ENCODE measurements at places on chromosomes 6 and 20. TPM values are rescaled to one million over a fixed set of nuclear protein-coding genes. Genes with fewer than 3 reads are reported as not detected.

Gene GTSF1L
- total RNA-seq = not detected

- no peak for ATAC-seq
These were observed 363.2 kb downstream of the QKI start for GRCh38 chr6:163777716-163778115.

GRCh38 chr6:151070631-151071051 is 169.1 kb upstream of the AKAP12 start:
- ATAC-seq = no peak

- ATAC-seq = no peak
These were observed 233.6 kb downstream of the KCNQ5 start for GRCh38 chr6:72855471-72855870.

Gene MUCL3
- total RNA-seq = 0.29 TPM

GRCh38 chr20:5469111-5469510 is 152.4 kb upstream of the PROKR2 start:
- ATAC-seq = no peak

Gene TRIM40
- total RNA-seq = 0.41 TPM

DNA sequence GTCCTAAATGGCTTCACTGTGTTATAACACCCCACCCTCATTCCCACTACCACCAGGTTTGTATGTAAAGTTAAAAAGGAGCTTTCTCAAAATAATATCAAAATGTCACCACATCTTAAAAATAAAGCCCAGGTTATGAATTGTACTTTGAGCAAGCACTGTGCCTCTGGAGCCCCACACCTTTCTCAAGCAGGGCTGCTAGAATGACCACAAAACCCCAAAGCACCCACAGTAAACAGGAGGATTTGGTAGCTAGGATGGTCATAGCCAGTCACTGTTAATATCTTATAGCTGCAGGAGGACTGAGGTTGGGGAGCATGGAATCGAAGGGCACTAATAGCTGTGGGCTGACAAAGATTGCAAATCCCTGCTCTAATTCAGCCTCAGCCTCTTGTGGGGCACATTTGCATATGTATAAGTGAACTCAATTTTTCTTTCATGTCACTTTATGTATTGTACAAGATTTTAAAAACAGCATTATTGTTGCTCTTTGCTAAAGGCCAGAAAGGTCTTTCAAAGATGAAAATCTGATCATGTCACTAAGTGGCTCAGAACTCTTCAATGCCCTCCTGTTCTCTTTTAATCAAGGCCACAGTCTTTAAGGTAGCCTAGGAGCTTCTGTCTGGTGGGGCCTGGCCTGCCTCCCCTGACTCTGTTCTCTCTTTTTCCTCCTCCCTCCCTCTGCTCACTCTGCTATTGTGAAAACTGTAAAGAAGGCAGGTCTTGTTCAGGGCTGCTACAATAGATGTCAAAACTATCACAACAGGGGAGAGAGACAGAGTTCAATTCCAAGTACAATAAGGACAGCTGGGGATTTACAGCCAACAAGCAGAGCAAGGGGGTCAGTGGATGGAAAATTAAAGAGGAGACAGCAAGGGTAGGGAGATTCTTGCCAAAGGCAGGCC is 101.6 kb downstream of the TMEM200A start:
- ATAC-seq = peak; percentile 20

DNA sequence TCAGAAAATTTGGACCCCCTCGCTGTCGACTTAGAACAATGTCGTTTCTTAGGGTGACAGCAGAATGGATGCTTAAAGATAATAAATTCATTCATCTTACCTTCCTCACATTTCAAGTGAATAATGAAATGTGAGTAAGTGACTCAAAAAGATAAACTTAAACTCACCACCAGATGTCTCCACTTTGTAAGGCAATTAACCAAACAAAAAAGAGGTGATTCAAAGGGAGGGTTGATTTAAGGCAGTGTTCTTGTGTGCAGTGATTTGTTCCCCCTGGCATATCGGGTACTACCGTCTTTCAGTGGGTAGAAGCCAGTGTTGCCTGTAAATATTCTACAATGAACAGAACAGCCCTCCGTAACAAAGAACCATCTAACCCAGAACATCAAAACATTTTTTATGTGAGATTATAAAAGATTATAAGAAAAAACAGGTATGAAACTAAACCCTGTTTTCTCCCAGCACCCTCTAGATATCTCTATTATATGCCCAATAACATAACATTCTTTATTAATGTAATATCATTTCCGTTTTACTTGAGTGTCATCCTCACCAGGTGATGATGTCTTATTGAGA is 589.7 kb downstream of the CBLN4 start:
- ATAC-seq = no peak

DNA sequence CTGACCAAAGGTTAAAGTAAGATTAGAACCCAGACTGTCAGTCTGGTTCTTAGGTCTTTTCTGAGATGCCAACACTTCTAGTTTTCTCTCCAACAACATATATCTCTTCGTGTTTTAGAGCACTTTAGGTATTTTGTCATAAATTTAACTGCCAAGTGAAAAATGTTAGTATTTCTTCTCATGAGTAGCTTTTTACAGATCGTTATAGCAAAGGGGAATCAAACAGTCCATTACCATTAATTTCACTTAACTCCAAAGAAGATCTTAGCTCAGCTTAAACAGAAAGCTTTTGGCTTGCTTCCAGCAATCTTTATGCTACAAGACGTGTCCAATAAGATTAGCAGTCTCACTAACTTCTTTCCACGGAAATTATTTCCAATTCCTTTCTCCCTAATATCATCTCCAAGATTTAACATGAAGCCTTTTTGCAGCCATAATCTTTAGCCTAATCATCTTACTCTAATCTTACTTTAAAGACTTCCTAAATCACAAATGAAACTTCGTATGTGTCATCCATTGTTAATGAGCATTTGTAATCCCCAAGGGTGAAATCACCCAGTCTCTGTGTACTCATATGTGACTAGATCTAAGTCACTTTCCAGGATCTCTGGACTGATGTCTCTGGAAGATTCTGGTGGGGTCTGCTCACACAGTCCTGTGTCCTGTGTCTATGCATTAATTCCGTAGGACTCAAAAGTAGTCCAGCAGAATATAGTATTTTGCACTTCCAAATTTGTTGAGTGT is 38.7 kb downstream of the MOXD1 start:
- no peak for ATAC-seq

Gene TCF21
- 0.05 TPM for total RNA-seq

Gene ARG1
- total RNA-seq = 0.98 TPM

- no peak for ATAC-seq
These were observed 41.1 kb downstream of the KLHL31 start for GRCh38 chr6:53624502-53624901.

DNA sequence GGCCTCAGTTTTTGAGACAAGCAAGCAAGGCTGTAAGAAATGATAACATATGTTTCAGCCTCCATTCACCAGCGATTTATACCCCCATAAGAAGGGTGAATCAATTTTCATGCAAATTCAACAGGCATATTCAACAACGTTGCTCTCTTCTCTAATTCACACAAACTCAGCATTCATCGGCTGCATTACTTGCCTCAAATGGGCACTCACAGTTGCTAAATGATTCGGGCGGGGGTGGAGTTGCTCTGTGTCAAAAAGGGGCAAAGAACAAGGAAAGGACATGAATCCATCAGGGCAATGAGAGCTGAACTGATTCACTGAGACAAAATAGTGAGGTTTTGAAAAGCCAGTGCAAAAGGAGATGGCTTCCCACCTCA is 9.0 kb downstream of the MOXD1 start:
- ATAC-seq = no peak

- no peak for ATAC-seq
These were observed 65.5 kb downstream of the MAN1A1 start for GRCh38 chr6:119283979-119284545.

GRCh38 chr6:111759836-111760785 is 113.1 kb downstream of the FYN start:
- ATAC-seq = peak; percentile 66

GRCh38 chr6:153852481-153852880 is 186.6 kb upstream of the OPRM1 start:
- ATAC-seq = no peak

GRCh38 chr6:148461986-148462577 is 119.4 kb downstream of the SASH1 start:
- no peak for ATAC-seq

DNA sequence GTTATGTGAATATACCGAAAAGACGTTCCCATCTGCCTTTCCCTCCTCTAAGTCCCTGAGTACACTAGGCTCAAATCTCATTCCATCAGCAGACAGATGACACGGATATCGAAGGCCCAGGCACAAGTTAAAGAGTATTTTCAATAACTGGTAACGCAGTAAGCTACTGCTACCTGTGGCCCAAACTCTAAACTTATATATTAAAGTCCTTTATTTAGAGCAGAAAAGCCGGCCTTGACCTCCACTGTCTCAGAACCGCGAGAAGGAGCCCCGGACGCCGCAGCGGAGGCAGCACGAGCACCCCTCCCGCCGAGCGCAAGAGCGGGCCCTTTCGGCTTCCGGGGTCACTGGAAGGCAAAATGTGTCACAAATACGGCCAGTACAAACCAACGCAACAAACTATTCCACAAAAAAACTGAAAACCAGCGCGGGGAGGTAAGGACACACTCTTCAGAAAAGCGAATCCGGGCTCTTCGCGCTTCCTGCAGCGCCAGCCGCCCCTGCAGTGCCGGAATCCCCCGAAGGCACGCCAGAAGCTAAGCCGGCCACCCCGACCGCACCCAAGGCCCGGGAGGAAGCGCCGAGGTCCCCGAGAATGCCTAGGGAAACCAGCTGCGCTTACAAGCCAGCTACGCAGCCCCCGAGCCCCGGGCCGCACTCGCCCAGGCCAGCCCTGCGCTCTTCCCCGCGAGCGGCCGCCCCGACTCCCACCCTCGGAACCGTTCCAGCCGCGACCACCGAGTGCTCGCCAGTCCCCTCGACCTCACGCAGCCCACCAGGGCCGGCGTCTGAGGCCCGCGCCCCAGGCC is 681 bp downstream of the DIDO1 start:
- no peak for ATAC-seq

Gene LIN28B
- 10.8 TPM for total RNA-seq

GRCh38 chr6:114833211-114833610 is 490.4 kb upstream of the HS3ST5 start:
- no peak for ATAC-seq

Gene RIMS1
- total RNA-seq = 25.1 TPM

Gene EGFL8
- 12.3 TPM for total RNA-seq

DNA sequence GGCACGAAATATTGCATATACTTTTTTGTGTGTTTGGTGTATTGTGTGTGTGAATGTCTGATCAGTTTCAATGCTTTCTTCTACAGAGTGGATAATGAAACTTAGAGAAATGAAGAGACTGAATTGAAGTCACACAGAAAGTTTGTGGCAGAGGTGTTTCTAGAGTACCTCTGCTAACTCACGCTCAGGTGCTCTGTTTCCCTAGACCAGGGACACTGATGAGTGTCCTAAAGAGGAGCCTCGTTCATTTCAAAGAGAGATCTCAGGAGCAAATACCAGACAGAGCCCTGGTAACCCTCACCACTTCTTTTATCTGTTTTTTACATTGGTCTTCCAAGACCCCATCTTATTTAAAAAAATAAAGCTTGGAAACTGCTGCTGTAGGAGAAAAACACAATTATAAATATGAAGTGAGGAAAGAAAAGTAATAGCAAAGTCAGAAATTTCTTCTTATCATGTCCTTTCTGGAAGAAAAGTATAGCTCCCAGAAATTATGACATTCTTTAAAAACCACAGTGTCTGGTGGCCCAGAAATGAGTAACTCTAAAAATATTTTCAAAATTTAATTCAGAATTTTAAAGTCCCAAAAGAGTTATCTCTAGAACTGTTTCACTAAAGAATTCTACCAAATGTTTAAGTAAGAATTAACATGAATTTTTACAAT is 720.6 kb downstream of the RFPL4B start:
- no peak for ATAC-seq

DNA sequence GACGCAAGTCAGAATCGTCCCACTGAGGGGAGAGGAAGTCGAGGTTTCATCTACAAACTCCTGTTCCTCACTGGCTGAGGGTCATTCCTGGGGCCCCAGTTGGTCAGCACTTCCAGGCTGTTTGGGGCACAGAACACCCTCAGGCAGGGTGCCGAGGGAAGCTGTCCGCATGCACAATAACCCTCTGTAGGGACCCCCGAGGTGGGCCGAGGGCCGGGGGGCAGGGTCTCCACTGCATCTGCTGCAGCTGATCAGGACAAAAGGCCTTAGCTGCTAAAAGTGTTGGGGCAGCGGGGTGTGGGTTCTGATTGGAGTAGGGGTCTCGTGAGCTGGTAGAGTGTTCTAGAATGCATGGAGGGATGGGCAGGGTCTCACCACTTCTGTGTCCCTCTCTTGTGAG is 125.1 kb downstream of the TOX2 start:
- ATAC-seq = no peak

Gene MICB
- total RNA-seq = not detected

- ATAC-seq = no peak
These were observed 1155.3 kb upstream of the GJE1 start for GRCh38 chr6:140977403-140977802.

DNA sequence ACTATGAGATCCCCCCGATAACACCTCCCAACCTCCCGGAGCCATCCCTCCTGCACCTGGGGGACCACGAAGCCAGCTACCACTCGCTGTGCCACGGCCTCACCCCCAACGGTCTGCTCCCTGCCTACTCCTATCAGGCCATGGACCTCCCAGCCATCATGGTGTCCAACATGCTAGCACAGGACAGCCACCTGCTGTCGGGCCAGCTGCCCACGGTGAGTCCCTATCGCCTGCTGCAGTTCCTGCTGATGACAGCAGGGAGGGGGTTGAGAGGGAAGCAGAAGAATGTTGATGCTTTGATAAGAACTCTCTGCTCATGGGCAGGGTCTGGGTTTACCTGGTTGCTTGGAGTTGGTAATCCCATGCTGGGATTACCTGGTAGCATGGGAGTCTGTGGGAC is 91.9 kb downstream of the TOX2 start:
- no peak for ATAC-seq

GRCh38 chr6:170127151-170127550 is 163.7 kb downstream of the DLL1 start:
- ATAC-seq = no peak

DNA sequence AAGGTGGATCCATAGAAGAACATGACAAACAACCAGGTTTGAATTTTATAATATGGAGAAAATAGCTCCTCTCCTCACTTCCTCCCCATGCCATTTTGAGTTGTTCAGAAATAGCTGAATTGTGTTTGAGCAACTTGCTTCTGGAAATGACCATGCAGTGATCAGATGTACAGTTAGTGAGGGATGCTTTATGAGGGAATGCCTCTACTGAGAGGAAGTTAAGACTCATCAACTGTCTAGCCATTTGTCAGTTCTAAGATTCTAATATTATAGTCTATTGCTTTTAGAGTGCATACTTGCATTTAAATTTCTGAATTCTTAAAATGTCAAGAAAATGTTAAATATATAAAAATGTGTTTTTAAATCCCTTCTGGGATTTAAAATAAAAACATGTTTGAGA is 3.8 kb downstream of the LAMA2 start:
- no peak for ATAC-seq

DNA sequence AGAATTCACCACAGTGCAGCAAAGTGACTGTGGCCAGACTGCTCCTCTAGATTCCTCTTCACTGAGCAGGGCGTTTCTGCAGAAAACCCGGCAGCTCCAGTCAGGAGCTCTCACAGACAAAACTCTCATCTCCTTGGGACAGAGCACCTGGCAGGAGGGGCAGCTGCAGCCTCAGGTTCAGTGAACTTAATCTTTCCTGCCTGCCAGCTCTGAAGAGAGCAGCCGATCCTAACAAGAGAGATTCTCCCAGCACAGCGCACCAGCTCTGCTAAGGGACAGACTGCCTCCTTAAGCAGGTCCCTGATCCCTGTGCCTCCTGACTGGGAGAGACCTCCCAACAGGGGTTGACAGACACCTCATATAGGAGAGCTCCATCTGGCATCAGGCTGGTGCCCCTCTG is 1065.5 kb downstream of the GRIK2 start:
- ATAC-seq = no peak

Gene BHLHE23
- total RNA-seq = 0.18 TPM

All from motor neuron (in vitro differentiated cells).